ACHN (cell line): ENCODE measurements at places on chromosomes 3 and 15.

DNA sequence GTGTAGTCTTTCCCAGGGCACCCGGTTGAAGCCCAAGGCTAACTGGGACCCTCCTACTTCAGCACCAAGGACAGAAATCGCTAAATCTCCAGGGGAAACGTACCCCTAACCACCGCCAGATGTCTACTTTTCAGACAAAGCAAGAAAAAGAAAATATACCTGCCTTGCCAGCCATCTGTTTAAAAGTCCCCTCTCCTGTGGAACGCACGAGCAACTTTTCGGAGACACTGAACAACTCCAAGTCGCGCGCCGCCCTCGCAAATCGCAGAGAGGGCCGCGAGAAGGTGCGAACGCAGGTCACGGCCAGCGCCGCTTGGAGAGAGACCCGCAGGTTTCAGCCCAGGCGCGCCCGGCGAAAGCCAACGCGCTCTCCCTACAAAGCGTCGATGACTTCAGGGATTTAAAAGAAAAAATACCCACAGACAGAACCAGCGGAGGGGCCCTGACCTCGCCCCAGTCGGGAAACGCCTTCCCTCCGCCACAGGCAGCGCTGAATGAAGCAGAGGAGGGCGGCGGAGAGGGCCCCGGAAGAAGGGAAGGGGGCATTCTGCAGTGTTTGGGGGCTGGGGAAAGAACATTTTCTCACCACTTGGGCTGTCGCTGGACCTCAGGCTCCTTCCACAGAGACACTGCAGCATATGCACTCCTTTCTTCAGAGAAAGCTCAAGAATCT lies 213.1 kb downstream of the FGF12 start:
- DNase-seq, result peak; percentile 55

- DNase-seq, result no peak
Measured at GRCh38 chr3:13134166-13134878, 61.1 kb upstream of the IQSEC1 start.

GRCh38 chr3:115697263-115698053 lies 74.1 kb downstream of the GAP43 start:
- no peak for DNase-seq

DNA sequence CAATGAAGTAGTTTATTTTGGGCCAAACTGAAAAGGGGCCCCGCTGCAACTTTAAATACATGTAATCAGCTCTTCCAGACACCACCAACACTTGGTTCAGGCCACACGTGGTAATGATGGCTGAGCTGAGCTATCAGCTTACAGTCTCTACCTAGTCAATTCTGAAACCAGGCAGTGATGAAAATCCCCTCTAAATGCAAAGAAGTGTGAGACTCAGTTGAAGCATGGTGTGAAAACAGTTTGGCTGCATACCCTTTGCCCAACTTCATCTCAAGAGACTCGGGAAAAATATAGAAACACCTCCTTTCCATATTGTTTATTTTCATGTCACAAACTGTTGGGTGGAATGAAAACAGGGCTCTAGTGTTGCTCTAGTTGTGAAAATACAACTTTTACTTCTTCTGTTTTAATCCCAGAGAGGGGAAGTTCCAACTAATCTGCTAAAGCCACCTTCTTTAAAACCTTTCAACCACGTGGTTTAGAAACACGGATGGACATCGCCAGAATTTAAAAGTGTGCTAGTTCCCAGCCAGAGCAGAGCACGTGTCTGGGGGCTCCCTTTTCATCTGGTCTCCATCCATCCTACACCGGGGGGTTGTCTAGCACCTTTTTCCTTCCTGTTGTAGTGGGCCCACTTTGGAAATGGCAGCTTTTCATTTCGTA lies 229.1 kb downstream of the EPHB1 start:
- DNase-seq, result no peak

DNA sequence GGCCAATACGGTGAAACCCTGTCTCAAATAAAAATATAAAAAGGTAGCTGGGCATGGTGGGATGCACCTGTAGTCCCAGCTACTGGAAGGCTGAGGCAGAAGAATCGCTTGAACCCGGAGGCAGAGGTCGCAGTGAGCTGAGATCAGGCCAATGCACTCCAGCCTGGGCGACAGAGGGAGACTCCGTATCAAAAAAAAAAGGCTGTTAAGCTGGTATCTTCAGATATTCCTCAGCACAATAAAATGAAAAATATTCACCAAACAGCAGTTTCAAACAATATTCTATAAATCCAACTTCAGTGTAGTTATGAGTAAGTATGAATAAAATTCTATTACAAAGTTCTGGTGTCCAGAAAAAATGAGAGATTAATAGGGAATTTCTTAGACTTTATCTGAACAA lies 14.2 kb downstream of the DENND4A start:
- DNase-seq, result no peak

DNA sequence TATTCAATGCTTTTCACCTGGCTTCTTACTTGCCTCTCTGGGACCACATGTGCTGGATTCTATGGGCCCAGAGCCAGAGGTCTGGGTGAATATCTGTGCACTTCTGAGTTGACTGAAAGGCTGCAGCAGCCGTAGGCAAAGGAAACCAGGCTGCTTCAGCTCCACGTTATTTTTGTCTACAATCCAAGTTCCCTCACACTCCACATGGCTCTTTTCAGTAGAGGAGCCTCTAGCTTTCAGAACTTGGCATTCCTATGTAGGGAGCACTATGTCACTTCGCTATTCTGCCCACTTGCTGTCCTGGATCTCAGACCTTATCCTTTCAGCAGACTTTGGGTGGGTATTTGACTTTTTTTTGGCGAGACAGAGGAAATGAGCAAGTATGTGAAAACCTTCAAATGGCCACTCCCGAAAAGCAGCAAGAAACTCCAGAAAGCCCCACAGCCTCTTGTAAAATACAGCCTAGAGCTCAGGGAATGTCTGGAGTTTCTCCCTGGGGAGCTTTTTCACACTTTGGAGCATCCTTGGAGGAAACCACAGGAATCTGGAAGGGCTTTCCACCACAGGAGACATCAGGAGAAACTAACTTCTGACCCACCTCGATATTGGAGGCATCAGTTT lies 80.9 kb downstream of the DUT start:
- no peak for DNase-seq

DNA sequence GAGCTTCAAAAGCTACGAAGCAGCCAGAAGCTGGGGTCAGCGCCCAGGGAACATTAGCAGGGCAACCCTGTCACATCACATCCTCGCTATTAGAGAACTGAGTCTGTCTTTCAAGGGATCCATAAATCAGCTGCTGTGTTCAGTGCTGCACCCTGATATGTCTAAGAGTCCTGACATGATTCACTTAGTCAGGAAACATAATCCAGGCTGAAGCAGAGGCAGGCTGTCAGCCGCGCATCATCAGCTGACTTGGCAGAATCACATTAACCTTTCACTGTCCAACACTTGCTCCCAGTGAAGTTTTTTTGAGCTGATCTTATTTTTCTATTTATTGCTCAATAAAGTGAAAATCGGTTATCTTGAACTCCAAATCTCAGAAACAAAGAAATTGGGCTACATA lies 23.5 kb downstream of the MYH15 start:
- peak; percentile 24 for DNase-seq

DNA sequence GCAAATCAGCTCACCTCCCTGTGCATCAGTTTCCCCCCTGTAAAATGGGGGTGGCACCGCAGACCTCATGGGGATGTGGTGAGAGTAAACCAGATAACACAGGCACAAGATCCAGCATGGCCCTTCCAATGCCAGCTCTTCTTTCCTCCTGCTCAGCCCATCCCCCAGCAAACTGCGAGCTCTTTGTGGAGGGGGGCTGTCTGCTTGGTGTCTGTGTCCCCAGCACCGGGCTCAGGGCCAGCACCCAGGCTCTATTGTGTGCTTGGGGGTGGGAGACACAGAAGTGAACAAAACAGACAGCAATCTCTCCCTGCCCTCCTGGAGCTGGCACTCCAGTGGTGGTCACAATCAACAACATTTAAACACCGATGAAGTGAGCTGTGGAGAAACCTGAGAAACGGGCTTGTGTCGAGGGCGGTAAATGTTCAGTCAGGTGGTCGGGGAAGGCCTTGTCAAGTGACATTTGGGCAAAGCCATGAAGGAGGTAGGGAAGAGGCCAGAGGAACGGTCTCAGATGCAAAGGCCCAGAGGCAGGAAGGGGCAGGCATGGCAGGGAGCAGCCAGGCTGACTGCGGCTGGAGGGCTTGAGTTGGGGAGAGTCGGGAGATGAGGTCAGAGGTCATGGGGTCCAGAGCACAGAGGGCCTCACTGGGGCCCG lies 28.4 kb downstream of the GRIP2 start:
- no peak for DNase-seq

DNA sequence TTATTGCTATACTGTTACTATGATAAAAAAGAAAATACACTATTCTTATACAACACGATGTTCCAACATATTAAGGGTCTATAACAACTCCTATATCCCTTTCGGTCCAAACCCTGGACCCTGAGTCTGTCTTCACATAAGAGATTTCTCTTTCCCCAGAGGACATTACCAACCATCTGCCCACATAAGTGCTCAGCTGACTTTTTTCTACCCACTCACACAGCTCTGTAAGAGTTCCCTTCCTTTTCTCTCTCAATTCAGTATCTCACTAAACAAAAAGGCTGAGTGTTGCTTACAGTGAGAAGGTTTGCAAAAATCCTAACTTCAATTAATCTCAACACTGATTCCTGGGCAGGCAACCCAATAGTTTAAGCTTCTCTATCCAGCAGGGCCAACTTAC lies 30.5 kb downstream of the ITGB5 start:
- DNase-seq, result no peak

DNA sequence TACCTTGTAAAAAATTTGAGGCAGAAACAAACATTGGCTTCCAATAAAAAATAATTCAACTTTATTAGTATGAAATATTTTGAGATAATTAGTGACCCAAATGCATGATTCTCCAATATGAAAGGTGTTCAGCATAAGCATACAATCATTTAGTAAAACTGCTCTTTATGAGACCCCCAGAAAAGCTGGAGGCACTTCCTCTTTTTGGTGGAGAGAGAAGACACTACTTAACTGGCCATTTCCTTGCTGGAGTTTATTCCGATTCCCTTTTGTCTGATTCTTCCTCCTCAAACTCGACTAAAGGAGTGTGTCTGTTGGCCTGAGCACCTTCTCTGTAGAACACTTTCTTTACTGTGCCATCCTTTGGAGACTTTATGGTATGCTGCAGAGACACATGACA lies 34.8 kb upstream of the DCUN1D1 start:
- no peak for DNase-seq

DNA sequence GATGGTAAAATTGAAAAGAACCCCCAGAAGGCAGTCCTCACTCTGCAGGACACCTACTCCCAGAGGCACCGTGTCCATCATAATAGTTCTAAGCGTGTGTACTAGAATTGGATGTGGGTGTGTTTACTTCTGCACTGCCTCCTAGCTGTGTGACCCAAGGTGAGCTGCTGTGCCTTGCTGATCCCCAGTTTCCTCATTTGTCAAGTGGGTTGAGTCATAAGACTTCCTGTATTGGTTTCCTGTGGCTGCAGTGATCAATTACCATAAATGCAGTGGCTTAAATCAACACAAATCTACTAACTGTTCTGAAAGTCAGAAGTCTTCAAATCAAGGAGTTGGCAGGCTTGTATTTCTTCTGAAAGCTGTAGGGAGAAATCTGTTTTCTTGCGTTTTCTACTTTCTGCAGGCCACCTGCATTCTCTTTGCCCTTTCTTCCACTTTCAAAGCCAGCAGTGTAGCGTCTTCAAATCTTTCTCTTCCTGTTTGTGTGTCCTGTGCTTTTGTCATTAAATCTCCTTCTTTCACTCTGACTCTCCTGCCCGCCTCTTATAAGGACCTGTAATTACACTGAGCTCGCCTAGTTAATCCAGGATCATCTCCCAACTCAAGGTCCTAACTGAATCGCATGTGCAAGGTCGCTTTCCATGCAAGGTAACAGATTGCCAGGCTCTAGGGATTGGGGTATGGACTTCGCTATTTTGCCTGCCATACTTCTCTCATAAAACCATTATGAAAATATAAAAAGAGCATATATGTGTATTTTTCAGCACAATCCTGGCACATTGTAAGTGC lies 59.0 kb downstream of the RORA start:
- DNase-seq, result no peak

DNA sequence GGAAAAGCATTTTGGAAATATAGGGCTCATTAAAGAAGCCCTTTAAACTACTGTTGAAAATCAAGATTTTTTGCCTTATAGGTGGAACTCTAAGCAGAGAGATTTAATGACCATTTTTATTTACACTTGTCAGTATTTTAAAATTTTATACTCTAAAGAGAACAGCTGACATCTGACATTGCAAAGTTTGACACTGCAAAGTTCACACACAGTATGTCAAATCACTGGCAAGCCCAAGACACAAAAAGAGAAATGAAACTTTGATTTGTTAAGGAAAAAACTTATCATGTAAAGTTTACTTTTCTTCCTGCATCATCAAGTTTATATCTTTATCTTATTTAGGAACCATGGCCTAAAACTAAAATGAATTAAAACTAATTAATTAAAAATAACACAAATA lies 40.2 kb downstream of the DPH6 start:
- no peak for DNase-seq

GRCh38 chr3:184177331-184177731 lies 2.7 kb downstream of the AP2M1 start:
- DNase-seq, result no peak

GRCh38 chr3:43759297-43759782 lies 68.6 kb downstream of the ABHD5 start:
- DNase-seq, result peak; percentile 90

DNA sequence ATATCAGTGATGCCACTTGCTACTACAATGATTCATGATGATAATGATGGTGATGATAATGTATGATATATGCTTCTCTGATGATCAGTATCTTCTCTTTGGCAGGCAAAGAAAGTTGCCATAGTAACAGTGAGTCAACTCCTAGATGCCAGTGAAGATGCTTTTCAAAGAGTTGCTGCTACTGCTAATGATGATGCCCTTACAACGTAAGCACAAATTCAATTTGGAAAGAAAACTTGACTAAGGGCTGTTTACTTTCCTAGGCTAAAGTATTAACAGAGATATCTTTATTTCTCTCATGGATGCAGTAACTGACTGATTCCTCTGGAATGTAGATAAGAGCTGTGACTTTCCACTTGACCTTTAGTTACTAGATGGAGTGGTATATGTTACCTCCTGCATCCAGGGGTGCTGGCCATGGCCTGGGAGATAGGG lies 27.8 kb downstream of the ADGRG7 start:
- DNase-seq, result no peak

- no peak for DNase-seq
Measured at GRCh38 chr3:108380128-108380795, 83.9 kb downstream of the HHLA2 start.

DNA sequence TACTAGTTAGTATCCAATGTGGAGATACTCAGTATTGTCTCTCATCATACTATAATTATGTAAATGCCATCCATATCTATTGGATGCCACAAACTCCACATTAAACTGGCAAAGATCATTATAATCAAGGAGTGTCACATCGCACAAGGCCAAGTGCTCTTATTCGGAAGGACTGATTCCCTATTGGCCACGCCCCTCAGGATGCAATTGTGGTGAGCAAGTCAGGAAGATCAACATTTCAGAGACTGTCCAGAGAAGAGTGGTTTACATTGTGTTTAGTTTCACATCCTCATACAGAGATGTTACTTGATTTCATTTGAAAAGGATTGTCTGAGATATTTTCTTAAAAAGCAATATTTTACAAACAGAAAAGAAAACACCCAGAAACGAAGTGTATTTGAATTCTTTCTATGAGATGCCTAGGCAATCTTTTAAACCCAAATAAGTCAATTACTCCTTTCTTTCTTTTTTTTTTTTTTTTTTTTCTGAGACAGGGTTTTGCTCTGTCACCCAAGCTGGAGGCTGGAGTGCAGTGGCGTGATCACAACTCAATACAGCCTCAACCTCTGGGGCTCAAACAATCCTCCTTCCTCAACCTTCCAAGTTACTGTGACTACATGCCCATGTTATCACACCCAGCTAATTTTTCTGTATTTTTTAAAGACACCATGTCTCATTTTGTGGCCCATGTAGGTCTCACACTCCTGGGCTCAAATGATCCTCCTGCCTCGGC lies 369.1 kb downstream of the RBMS3 start:
- DNase-seq, result no peak
